Hindlimb muscle (tissue), 1 donor: ENCODE measurements at places on chromosomes 3 and 15.

DNA sequence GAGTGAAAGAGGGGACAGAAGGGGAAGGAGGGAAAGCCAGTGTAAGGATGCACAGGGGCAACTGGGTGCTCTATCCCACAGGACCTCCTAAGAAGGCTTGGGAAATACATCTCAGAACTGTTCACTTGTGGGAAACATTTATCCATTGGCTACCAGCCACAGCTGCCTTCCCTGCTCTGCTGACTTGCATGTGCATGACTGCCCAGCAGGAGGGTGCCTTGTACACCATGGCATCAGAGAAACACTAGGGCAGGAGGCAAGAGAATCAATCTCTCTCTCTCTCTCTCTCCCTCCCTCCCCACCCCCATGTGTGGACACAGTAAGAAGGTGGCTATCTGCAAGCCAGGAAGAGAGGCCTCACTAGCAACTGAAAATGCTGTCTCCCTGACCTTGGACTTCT is 62.9 kb upstream of the ZBTB38 start:
- DNase-seq: no peak

DNA sequence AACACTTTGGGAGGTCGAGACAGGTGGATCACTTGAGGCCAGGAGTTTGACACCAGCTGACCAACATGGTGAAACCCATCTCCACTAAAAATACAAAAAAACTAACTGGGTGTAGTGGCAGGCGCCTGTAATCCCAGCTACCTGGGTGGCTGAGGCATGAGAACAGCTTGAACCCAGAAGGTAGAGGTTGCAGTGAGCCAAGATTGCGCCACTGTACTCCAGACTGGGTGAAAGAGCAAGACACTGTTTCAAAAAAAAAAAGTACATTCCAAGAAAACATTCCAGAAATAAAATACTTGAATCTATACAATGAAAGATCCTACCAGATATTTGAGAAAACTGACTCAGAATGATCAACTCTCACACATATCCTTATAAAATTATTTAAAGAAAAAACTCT is 30.4 kb downstream of the TFDP2 start:
- DNase-seq: no peak

GRCh38 chr3:154898443-154898842 is 181.7 kb upstream of the MME start:
- DNase-seq: peak; percentile 69

DNA sequence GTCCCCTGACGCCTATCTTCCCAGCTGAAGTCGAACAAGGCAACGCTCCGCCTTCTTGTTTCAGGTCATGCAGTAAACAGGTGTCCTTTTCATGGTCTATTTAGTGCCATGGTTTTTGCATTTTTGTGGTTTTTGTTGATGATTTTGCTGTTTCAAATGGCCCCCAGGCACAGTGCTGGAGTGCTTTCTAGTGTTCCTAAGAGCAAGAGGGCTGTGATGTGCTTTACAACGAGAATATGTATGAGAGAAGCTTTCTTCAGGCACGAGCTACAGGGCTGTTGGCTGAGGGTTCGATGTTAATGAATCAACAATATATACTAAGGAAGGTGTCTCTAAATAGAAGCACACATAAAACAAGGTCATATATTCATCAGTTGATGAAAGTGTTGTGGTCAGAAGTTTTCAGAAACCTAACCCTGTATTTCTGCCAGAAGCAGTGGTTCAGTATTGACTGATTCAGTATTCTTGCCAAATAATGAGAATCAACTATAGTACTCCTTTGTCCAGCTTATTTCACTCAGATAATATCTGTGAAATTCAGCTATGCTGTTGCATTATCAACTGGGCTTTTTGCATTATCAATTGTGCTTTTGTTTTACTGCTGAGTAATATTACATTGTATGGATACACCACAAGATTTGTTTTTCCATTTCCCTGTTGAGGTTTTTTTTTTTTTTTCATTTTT is 18.5 kb downstream of the LIMD1 start:
- DNase-seq: no peak

DNA sequence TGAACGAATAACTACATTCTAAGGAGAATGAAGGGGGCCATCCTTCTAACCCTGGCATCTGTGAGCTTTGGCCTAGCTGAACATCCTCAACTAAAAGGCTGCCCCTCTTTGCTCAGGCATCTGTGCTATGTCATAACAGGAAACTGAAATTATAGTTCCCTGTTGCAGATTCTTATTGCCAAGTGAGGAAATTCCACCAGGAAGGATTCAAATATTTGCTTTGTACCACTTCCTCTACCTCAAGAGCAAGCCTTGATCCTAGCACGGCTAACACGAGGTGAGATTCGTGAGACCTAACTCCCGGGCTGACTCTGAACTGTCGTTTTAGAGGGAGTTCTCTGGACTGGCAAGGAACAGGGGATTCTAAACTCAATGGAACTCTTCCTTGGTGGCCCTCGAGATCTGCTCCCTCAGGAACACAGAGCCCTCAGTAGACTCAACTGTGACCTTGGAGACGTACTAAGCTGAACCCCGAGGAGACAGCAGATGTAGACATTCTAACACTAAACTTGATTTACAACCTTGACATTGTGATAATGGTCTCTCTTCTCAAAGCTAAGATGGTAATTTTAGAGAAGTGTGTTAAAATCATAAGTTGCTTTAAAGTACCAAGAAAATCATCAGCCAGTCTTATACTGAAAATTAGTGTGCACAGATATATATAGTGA is 4.2 kb downstream of the SPG21 start:
- DNase-seq: no peak

- no peak for DNase-seq
These were observed 10.8 kb upstream of the ANPEP start for GRCh38 chr15:89825271-89825940.

- no peak for DNase-seq
These were observed 96.2 kb upstream of the PLCL2 start for GRCh38 chr3:16788440-16789056.

DNA sequence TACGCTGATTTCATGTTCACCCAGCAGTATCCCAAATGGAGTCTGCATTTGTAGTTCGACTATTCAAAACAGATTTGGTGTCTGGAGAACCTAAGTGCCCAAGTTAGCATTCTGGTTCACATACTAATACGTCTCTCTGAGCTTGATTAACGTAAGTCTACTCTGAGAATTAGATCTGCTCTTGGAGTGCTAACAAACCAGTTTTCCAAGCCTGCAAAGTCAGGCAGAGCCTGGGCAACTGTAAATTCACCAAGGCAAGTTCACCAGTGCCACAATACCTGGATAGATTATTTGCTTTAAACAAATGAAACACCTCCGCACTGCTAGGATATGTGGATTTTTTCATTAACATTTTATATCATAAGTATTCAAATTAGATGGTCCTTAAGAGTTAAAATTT is 912.6 kb downstream of the ROBO1 start:
- no peak for DNase-seq

DNA sequence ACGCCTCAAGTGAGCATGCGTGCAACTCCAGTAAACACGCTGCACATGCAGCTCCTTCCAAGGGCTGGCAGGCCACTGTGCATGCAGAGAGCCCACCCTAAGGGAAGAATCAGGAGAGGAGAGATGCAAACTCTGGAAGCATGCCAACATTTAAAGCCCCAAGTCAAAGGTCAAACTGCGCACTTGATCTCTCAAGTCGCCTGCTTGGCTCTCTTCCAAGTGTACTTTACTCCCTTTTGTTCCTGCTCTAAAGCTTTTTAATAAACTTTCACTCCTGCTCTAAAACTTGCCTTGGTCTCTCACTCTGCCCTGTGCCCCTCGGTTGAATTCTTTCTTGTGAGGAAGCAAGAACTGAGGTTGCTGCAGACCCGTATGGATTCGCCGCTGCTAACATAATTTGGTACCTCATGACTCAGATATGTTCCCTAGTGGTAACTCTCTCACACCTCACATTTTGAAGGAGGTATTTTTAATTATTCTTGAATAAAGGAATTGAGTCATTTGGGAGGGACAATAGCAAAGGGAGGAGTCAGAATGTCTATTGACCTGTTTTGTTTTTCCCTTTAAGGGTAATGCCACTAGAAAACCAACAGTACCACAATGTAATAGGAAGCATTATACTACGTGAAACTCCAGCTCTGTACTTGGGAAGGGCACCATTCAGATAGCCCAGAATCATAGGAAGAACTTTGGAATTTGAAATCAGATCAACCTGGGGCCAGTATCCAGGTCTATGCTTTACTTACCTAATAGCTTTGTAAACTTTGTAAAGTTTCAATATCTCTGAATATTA is 19.6 kb upstream of the DGKG start:
- no peak for DNase-seq

- peak; percentile 57 for DNase-seq
These were observed 768 bp downstream of the UBXN7 start for GRCh38 chr3:196431181-196432136.

DNA sequence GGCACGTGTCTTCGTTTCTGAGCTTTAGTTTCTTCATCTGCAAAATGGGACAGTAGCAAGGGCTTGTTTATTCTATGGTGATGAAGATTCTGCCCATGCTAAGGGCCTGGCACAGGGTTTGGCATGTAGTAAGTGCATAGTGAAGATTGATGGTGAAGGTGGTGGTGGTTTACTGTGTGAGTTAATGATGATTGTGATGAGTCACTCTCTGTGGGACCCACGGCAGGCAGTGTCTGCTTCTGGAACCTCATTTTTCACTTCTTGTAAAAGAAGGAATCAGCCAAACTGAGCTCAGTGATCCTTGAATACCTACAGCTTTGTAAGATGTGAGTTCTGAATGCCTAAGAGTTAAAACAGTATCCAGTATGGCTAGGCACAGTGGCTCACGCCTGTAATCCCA is 86.2 kb upstream of the LRTM1 start:
- no peak for DNase-seq

- DNase-seq: peak; percentile 76
These were observed 56.8 kb downstream of the GPR171 start for GRCh38 chr3:151146071-151146730.

GRCh38 chr15:63156755-63157117 is 541 bp downstream of the RPS27L start:
- peak; percentile 45 for DNase-seq

- DNase-seq: no peak
These were observed 73.1 kb upstream of the SLCO3A1 start for GRCh38 chr15:91780387-91780786.

- DNase-seq: no peak
These were observed 82.0 kb downstream of the MBNL1 start for GRCh38 chr3:152350776-152351175.

DNA sequence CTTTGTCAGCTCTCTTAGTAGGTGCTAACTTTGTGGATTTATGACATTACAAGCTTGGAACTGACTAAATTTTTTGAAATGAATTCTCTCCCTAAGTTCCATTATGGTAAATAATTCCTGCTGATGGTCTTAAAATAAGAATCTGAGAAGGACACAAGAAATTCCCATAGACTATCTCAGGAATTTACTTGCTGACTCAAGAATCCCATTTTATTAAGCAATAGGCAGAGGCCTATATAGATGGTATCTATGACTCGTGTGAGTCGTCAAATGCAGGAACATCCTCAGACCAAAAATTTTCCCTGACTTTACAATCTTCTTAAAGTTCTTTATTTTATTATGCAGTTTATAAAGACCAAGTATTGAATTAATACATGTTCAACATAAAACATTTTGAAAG is 30.7 kb upstream of the CBLB start:
- DNase-seq: no peak

GRCh38 chr3:175713268-175713667 is 854.1 kb downstream of the NAALADL2 start:
- no peak for DNase-seq

- DNase-seq: no peak
These were observed 922 bp upstream of the TAMM41 start for GRCh38 chr3:11847607-11848006.

DNA sequence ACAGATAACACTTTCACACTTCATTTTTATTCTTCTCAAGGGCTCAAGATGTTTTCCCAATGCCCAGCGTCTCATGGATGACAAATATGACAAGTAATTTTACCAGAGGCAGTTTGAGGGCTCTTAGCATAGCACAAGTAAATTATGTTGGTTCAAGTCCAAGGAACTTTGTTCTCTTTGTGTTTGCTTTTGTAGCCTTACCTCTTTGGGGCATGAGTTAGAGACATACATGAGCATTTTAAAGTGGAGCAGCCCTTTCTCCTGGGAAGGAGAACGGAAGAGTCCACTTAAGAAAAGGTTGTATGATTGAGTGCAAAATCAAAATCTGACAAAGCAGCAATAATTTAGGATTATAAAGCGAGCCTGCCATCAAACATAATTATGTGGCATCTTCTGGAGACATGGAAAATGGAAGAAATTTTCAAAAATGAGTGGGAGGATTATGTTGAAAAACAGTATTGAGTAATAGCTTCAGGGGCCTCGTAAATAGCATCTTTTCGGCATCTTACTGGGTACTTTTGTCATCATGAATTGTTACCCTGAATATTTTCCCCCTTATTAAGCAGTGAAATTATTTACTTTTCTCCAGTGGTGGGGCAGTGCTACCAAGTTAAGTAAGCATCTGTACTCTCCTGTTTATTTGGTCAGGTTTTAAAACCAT is 65.9 kb downstream of the PGPEP1L start:
- DNase-seq: no peak

GRCh38 chr15:79978655-79979514 is 7.9 kb upstream of the BCL2A1 start:
- peak; percentile 9 for DNase-seq

- DNase-seq: no peak
These were observed 338.5 kb upstream of the KCNH8 start for GRCh38 chr3:18809640-18810305.

GRCh38 chr3:37456270-37456708 is 281.9 kb upstream of the LRRFIP2 start:
- DNase-seq: peak; percentile 59

GRCh38 chr15:92846741-92847140 is 53.4 kb upstream of the CHD2 start:
- no peak for DNase-seq

GRCh38 chr15:75648156-75649000 is 666 bp downstream of the SNX33 start:
- DNase-seq: peak; percentile 52

- DNase-seq: no peak
These were observed 4.7 kb downstream of the TCF12 start for GRCh38 chr15:56923174-56923591.

- DNase-seq: no peak
These were observed 77.5 kb downstream of the KLHL25 start for GRCh38 chr15:85717212-85717611.

DNA sequence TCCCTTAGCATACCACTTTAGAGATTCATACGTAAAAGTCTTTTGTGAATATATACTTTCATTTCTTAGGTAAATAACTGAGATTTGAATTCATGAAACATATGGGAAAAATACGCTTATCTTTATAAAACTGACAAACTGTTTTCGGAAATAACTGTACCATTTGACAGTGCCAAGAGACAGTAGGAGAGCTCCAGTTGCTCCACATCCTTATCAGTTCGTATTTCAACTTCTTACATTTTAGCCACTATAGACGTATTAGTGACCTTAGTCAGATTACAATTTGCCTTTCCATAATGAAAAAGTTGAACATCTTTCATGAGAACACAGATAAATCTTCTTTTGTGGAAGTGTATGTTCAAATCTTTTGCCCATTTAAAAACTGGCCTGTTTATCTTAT is 133.5 kb downstream of the NR2E3 start:
- no peak for DNase-seq

DNA sequence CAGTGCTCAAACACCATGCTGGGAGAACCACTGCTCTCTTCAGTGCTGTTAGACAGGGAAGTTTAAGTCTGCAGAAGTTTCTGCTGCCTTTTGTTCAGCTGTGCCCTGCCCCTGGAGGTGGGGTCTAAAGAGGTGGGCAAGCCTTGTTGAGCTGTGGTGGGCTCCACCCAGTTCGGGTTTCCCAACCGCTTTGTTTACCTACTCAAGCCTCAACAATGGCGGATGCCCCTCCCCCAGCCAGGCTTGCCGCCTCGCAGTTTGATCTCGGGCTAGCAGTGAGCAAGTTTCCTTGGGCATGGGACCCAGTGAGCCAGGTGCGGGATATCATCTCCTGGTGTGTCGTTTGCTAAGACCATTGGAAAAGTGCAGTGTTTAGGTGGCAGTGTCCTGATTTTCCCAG is 670.2 kb upstream of the ALCAM start:
- DNase-seq: no peak
